EH (cell line): ENCODE measurements at places on chromosomes 11 and 22.

- no peak for DNase-seq
Observed at GRCh38 chr22:37986371-37986770, 2.0 kb upstream of the SOX10 start.

DNA sequence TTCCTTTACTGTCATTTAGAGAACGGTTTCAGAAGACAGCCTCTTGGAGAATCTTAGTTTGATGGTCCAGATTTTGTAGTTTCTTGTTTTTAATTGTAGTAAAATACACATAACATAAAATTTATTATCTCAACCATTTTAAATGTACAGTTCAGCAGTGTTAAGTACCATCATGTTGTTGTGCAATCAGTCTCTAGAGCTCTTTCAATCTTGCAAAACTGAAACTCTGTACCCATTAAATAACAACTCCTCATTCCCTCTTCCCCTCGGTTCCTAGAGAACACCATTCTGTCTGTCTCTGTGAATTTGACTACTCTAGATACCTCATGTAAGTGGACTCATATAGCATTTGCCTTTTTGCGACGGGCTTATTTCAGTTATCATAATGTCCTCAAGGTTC lies 69.8 kb downstream of the GRIK4 start:
- no peak for DNase-seq

- peak; percentile 51 for DNase-seq
Observed at GRCh38 chr11:128463979-128464378, 123.4 kb downstream of the ETS1 start.

DNA sequence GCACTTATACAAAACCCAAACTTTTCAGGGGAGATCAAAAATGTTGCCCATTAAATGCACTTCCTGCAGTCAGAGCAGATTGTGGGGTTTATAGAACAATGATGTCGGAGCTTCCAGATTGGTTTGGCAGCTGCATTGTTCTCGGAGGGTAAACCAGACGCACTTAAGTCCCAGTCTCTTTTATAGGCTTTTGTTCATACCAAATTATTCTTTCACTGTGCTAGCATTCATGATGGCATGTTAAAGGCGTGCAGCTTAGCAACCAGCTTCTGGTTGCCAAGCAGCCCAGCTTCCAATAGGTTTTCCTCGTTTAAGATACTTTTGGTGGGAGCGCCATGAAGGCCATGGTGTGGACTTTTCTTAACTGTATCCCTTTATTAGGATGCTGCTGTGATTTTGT lies 40.9 kb downstream of the ZC3H12C start:
- DNase-seq, result peak; percentile 19

GRCh38 chr11:76802151-76802550 lies 19.0 kb downstream of the TSKU start:
- no peak for DNase-seq

- peak; percentile 43 for DNase-seq
Observed at GRCh38 chr22:23542933-23543332, 37.2 kb downstream of the IGLL1 start.

DNA sequence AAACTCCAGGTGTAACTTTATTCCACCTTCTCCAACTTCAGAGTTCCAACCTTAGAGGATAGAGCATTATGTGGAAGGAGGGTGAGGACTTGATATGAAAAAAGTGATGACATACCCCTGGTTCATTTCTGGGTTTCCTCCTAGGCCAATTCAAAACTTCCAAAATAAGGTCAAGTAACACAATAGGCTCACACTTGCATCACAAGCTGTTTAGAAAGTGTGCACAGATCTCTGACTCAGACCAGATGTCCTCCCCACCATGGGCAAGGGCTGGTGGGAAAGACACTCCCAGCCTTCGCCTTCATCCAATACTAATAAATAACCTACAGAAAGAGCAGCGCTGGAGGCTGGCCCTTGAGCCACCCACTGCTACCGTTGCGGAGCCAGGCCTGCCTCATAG lies 5.8 kb upstream of the BUD13 start:
- no peak for DNase-seq

DNA sequence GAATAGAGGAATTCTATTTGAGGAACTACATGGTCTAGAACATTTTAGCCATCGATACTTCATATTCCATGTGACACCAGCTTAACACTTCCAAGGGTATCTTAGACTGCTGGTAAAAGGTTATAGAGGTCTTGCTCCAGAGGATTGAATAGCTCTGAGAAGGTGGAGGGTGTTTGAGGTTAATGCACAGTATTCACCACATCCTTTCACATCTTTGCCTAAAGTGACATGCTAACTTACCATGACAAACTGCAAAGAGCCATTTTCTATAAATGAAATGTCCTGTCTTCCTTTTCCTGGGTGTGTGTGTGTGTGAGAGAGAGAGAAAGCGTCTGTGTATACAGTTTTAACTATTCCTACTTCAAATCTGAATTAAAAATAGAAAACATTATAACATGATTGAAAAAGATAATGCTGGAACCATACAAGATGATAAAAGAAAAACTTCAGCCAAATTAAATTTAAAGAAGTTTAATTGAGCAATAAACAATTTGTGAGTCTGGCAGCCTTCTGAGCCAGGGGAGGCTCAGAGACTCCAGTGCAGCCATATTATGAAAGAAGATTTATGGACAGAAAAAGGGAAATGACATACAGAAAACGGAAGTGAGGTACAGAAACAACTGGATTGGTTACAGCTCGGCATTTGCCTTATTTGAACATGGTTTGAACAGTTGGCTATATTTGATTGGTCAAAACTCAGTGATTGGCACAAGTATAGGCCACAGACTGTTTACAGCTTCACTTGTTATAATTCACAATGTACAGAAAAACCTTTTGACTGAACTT lies 320.9 kb upstream of the CCDC179 start:
- DNase-seq, result no peak

DNA sequence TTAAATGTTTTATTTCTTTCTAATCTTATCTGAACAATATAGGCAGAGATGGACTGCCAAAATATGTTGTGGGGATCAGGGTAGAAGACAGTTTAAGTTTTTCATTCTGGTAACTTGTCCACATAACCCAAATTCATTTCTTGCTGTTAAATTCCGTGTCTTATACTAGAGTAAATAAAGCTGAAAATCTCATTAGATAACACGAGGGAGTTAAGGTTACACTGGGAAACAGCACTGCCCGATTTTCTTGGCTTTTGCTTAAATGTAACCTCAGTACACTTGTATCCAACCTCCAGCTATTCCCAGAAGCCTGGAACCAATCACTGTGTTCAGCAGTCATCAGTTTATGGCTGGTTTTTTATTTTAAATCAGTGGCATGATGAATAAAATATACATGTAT lies 48.2 kb downstream of the MICAL3 start:
- DNase-seq, result no peak

DNA sequence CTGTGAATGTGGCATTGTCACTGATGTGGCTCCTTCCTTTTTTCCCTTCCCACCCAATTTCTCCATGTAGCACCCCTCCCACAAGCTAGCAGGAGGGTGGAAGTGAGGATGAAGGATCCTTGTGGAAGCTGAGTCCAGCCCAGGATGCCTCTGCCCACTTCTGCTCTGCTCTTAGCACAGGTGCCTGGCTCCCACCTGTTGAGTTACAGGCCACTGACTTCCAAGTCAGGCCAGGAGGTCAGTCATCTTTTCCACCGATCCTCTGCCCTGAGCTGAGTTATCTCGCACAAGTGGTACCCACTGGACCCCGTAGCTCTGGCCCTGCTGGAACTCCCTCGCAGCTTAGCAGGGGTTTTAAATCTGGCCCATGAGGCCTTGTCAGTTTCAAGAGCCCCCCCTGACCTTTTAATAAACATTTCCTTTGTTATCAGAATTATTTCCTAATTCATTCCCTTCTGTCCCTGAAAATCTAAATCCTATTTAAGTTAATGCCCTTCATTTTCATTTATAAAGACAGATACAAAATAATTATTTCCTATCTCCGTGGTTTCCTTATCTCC lies 125.3 kb upstream of the CADM1 start:
- DNase-seq, result no peak

GRCh38 chr11:60948250-60948649 lies 3.7 kb downstream of the SLC15A3 start:
- DNase-seq, result no peak

DNA sequence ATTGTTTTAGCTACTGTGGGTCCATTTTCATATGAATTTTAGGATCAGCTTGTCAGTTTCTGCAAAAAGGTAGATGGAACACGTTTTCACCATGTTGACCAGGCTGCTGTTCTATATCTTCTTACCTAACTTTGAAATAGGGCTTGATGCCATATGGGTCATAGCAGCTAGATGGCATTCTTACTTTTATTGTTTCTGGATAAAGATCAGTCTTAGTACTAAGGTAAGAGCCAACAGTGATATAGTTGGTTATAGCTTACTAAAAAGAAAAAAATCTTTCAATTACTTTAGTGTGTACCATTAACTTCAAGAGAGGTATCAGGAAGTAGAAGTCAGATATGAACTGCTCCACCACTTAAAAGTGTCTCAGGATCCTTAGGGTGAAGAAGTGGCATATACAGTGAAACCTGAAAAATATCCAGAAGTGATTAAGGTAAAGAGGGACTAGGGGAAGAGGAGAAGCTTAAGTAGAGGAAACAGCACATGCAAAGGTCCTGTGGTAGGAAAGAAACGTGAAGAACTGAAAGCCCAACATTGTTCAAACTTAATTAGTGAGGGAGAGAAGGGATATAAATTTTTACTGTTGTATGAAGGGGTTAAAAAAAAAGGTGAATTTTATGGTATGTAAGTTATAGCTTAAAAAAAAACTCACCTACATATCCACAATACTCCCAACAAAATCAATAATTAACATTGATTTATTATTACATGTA lies 59.9 kb upstream of the B3GNT6 start:
- no peak for DNase-seq

DNA sequence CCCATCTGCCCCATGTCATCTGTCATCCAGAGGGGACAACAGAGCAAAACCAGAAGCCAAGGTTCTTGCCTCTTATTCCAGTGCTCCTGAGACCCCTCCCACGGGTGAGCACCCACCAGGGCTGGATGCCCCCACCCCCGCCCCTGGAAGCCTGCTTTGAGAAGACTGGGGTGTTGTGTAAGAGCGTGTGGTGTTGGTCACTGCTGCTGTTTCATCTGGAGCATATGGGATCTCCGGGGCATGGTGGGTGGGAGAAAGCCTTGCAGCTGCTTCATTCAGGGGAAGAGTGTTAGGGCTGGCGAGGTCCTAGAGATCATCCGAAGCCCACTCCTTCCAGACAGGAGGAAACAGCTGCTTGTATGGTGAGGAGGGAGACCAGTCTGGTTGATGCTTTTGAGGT lies 54.1 kb downstream of the CHRDL2 start:
- DNase-seq, result no peak

GRCh38 chr11:43367382-43368178 lies 8.9 kb downstream of the TTC17 start:
- no peak for DNase-seq

DNA sequence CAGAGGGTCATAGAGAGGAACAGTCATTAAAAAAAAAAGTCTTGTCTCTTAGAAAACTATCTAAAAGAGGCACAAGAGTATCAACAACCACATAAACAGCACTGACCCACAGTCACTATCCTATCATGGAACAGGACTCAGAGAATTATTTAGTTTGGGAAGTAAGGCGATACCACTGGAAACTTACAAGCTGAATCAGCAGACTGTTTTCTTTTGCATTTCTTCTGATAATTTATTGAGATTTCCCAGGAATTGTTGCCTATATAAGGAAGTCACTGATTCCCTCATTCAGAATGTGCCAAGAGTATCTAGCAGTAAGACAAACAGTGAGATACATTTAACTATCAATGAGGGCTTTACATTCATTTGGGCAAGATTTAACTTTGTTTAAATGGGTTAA lies 304.1 kb downstream of the GUCY1A2 start:
- DNase-seq, result peak; percentile 7

GRCh38 chr11:126132319-126132718 lies 69.7 kb upstream of the CDON start:
- peak; percentile 29 for DNase-seq

DNA sequence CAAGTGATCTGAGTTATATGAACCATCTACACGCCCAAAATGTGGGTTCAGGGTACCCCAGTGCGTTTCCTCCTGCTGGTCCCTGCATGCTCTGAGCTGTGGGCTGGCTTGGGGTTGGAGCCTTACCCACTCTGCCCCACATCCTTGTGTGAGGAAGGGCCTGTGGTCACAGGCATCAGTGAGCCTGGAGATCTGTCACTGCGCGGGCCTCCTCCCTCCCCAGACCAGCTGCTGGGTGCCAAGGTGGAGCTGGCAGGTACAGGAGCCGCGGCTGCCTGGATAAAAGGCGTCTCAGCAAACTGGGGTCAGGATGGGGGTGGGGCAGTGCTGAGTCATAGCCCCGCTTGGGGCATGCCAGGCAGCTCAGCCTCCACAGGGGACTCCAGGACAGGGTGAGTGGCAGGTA lies 17.9 kb downstream of the GNAZ start:
- no peak for DNase-seq

DNA sequence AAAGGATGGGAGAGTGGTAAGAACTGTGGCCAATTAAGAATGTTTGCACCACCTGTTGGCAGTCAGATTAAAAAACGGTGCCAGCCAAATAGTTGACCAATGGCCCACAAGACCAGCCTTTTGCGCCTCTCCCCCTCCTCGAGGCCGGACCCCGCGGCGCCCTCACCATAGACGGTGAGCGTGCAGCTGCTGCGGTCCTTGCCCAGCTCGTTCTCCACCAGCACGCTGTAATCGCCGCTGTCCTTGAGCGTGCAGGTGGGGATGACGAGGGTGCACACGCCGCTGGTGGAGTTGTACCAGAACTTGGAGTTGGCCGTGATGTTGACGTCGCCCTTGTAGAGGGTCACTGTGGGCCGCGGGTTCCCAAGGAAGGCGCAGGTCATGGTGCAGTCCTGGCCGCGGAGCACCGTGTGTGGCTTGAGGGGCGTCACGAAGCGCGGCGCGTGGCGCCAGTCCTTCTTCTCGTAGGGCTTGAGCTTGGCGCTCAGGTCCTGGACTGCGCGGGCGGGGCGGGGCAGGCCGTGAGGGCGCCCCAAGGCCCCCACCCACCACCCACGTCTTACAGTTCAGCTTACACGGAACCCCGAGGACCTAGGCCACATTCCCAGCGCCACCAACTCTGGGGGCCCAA lies 7.2 kb downstream of the TMEM86A start:
- no peak for DNase-seq

DNA sequence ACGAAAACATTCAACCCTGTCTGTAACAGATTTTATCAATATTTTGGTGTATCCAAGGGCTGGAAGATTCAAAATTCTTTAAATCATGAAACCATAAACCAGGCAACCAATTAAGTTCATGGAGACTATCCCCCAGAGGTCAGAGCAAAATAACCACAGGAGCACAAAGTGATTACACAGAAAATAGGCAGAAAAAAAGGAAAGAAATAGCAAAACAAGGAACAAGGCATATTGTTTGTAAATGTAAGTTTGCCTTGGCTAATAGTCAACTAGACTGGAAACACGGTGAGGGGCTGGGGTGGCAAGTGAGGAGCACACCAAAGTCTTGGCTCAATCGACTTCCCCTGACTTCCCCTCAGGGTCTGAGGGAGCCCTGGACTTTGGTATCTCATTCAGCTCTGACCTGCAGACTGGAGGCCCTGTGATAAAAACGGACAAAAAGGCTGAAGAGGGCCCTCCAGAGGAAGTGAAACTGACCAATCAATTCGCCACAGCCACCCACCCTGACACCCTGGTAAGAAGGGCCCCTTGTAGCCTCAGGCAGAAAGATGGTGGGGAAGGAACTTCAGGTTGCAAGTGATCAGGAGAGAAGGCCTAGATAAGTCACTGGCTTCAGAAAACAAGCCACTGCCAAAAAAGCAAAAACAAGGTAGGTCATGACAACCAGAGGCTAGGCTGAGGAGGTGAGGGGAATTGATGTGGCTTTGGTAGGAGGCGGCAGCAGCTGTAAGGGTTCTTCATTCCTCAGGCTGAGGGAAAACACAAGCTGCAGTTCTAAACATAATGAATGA lies 1.8 kb downstream of the SIK3 start:
- peak; percentile 20 for DNase-seq
